ENCODE measurements at places on chromosomes 16 and 17.

DNA sequence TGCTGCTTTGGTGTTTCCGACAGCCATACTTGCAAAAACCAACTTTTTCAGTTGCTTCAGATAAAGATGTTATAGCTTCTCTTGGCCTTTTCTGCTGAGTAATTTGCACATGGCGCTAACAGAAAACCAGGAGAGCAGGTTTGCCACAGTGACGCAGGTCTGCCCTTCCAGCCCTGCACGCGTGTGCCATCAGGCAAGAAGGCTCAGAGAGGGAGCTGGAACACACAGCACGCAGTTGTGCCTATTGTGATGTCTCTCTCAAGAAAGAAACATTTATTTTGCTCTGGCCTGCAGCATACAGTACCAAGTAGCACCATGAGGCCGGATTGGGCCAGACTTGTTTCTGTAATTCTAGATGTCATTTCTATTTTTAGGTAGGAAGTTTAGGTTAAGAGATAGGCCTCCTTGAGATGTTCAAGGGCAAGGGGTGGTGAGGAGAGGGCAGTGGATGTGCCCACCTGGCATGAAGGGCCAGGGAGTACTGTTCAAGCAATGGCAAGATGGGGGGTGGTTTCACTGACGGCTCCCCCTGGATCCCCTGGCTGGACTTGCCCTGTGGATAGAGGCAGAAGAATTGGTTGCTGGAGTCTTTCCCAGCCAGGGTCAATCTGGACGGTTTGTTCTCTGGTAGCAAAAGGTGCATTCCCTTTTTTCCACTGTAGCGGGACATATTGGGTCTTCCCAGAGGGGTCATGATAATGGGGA lies 1.9 kb downstream of the CBX2 start:
- no peak for DNase-seq

- no peak for DNase-seq
Observed at GRCh38 chr16:4664538-4665418, 28.6 kb upstream of the NUDT16L1 start.

DNA sequence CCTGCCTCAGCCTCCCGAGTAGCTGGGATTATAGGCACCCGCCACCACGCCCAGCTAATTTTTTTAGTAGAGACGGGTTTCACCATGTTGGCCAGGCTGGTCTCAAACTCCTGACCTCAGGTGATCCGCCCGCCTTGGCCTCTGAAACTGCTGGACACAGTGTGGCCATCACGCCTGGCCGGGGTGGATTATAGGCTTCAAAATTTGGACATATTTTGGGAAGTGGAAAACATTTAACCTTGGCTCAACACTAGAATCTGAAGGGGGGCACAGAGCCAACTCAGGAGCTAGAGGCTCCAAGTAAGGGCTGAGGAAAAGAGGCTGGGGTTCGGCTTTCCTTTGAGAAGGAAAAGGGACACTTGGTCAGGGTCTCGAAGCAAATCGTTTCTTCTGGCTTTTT lies 2.2 kb upstream of the CDK5R1 start:
- no peak for DNase-seq

DNA sequence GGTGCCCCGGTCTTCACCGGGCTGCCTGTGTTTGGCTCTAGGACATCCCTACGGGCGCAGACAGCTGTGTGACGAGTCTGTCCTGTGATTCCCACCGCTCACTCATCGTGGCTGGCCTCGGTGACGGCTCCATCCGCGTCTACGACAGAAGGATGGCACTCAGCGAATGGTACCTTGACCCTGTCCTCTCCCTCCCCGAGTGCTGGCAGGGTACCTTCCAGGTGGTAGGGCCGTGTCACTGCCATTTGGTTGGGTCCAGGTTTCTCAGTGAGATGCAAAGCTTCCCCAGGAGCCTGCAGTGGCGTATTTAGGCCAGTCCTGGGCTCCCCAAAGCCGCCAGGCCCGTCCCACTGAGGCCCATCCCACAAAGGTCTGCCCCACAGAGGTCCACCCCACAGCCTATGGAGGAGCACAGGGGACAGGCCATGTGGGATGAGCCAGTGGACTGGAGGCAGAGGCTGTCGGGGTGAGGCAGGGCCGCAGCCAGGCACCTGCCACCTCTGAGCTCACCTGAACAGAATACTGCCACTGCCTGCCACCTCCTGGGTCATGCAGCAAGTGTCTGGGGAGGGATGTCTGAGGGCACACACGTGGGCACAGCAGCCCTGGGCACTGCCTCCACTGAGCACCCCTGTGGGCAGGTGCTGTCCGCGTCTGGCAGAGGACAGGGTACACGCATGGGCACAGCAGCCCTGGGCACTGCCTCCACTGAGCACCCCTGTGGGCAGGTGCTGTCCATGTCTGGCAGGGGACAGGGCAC lies 31.4 kb upstream of the CHMP6 start:
- DNase-seq, result no peak

DNA sequence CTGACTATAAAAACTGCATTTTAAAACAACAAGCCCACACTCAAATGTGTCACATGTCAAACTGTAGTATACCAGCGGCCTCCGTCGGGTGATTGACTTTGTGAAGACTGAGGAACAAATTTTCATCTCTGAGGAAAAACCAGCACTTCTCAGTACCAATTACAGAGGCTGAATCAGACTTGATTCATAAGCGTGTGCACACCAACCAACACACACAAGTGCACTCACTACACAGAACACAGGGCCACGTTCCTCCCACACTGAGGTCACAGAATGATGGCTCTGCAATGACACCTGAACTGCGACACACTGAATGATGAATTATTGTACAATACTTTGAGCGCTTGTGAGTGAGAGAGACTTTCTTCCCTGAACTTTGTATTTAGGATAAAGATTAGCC lies 29.6 kb downstream of the XPO6 start:
- no peak for DNase-seq

GRCh38 chr16:86031141-86031678 lies 132.2 kb downstream of the IRF8 start:
- DNase-seq, result peak; percentile 29

DNA sequence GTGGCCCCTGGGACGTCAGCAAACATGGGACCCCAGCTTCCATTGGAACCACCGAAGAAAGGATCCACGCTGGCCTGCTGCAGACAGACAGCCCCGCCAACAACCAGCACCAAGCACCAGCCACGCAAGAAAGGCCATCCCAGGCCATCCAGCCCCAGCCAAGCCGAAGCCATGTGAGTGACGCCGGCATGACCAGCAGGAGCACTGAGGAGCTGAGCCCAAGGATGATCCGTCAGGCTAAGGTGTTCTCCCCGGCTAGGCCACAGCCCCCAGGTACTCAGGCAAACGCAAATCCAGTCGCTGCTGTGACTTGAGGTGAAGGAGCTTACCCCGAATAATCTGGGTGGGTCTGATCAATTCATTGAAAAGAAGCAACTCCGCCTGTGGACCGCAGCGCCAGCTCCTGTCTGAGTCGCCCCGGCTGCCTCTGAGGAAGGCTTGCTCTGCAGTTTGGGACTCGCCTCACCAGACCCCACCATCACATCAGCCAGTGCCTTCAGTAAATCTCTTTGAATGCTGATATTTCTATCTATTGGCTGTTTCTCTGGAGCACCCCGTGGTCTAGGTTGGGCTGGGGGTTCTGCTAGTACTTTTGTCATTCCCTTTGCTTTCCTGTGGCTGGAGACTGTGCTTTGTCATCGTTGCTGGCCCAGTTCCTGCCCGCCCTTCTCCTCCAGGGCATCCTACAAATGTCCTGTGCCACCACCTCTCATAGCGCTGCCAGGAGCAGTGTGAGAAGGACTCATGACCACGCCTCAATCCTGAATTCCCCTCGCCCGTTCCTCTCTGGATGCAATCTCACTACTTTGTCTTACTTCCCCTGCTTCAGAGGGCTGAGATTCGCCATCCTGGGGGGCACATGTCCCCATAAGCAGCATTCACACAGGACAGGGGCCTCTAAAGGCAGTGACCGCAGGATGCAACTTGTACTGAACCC lies 8.1 kb upstream of the CBX2 start:
- DNase-seq, result no peak

DNA sequence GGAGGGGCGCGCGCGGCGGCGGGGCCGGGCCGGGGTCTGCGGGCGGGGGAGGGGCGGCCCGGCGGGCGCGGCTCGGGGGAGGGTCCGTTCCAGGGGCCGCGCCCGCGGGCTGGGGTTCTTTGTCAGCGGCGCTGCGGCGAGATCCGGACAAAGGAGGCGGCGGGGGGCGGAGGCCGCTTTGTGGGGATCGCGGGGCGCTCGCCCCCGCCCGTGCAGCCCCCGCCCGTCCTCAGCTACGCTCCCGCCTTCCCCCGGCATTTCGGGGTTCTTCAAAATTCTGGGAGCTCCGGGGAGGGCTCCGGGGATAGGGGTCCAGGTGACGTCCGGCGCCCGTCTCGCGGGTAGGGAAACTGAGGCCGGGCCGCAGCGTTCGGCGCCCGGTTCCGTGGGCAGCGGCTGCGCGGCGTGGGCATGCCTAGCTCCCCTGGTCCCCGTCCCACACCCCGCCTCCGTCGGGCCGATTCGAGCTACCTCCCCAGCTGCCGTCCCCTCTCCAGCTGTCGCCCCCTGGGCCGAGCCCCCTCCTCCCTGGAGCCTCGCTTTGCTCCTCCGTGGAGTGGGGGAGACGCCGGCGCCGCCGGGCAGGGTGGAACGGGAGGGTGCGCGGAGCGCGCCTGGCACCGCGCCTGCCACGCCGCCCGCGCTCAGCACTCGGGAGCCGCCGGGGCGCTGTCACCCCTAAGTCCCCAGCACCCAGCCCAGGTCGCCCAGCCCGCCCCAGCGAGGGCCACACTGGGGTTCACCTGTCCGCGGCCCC lies 546 bp downstream of the SNN start:
- DNase-seq, result no peak

GRCh38 chr16:11667221-11667823 lies 933 bp upstream of the SNN start:
- DNase-seq, result no peak

DNA sequence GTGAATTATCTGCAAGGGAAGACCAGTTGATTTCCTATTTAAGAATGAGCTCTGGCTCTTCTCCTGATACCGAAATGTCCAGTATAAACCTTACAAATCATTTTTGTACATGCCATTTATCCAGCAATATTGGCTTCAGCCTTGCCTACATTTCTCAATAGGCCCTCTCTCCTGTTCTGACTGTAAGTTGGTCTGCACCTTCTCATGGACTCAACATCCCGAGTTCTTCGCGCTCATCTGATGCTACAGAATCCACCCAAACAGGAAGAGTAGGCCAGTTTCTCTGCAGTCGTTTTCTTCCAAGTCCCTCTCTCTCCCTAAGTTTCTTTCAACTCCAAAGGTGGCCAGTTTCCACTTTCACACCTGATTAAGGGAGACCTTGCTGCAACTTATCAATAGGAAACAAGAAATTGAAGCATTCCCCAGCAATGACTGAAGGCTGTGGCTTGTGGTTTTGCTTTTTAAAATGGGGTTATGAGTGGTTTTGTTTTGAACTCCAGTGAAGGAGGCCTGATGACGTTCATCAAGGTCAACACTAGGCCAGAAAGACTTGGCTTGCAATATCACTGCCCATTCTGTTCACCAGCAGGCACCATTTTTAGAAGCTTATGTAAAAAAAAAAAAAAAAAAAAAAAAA lies 383.0 kb downstream of the MAF start:
- DNase-seq, result no peak

DNA sequence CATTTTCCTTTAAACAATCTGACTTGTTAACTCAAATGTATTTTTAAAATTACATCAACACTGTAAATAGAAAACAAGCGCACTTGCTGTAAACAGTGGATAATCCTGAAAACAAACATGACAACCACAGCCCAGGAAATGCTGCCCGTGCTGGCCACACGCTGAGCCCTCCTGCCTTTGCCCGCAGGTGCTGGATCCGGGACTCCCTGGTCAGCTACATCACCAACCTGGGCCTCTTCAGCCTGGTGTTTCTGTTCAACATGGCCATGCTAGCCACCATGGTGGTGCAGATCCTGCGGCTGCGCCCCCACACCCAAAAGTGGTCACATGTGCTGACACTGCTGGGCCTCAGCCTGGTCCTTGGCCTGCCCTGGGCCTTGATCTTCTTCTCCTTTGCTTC lies 6.6 kb upstream of the ADGRG3 start:
- DNase-seq, result no peak
